ENCODE measurements at places on chromosomes 12 and 14.

- DNase-seq: no peak
These were observed 1.0 kb upstream of the SOCS2 start for GRCh38 chr12:93571365-93571924.

GRCh38 chr12:3203713-3204112 is 126.5 kb downstream of the TSPAN9 start:
- no peak for DNase-seq

DNA sequence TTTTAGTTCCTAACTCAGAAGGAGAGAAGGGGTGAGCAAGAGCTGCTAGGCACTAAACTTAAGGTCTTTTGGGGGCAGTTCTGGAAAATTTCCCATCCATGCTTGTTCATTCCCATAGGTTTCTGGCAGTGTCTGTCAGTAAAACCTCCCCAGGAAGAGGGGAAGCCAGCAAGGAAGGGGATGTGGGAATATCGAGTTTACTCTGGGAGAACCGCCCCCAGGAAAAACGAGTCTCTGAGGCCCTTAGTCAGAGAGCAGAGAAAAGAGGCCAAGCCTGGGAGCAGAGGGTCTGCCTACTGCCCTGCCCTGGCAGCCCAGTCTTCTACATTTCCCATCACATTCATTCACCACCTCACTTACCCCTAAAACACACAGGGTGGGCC is 55.9 kb downstream of the TMCC3 start:
- DNase-seq: no peak

DNA sequence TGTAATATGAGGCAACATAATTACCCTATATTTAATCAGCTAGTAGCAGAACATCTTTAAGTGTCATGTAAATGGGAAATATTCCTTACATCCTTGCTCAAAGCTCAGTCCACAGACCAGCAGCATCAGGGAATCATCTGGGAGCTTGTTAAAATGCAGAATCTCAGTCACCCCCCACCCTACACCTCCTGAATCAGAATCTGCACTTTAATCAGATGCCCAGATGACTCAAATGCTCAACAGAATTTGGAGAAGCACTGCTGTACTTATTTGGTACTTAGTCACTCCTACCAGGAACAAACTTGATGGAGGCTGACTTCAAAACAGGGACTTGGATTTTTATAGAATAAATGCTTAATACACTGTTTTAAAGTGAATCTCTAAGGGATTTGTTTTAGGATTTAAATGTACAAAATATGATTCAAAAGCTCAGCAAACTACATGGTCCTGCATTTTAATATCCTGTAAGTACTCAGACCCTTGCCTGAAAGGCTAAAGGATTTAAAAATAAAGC is 96.5 kb downstream of the ARMH4 start:
- DNase-seq: no peak

GRCh38 chr14:56036353-56036752 is 81.9 kb upstream of the PELI2 start:
- no peak for DNase-seq

- no peak for DNase-seq
These were observed 356 bp upstream of the ZC3H14 start for GRCh38 chr14:88562532-88562830.

DNA sequence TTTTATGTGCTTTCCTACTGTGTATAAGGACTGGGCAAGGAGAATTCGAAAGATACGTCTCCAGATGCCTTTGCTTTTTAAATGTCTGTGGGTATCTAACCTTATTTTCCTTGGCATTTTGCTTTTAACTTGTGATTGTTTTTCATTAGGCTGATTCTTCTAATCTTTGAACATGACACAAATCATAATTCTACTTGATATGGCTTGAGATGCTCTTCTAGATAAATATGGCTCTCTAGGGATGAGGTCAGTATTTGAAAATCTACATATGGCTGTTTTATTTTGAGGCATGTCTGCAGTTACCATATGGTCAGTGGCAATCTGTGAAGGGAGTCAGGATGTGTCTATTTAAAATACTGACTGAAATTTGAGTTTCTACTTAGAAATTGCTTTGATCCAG is 139.2 kb downstream of the SLC2A13 start:
- DNase-seq: no peak

- DNase-seq: no peak
These were observed 1271.0 kb downstream of the LRFN5 start for GRCh38 chr14:42877716-42878115.

All from pulmonary artery endothelial cell (primary cell).